Heart left ventricle (tissue), 16 donors: ENCODE measurements at places on chromosomes 5 and 9.

- DNase-seq, result no peak
- H3K4me1 ChIP-seq, result no peaks in the 10 kb centered on the region
- no peak overlapping the region for H3K27ac ChIP-seq
- H3K36me3 ChIP-seq, result no peaks in the 10 kb centered on the region
- no peaks in the 10 kb centered on the region for H3K27me3 ChIP-seq
These were observed 146.3 kb downstream of the SNCAIP start for GRCh38 chr5:122458278-122458872.

- H3K36me3 ChIP-seq, result no peaks in the 10 kb centered on the region
- no peak for DNase-seq
- no peak overlapping the region for H3K27ac ChIP-seq
- H3K4me1 ChIP-seq, result no peaks in the 10 kb centered on the region
These were observed 6.8 kb upstream of the ASB6 start for GRCh38 chr9:129648764-129649115.

DNA sequence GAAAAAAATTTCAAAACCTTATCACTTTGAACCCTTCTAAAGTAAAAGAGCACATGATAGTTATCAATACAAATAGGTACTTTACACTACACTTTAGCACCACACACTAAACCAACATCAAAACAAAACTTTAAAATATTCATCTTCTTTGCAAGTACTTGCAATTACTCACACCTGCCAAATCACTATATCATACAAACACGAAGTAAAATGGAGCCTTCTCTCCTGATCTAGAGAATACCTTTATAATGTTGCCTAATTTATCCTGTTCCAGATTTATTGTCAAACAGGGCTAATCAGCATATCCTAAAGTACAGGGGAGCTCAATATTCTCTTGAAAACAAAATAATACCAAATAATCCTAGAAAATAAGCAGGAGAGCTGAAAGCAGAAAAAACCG is 3.0 kb downstream of the RNF145 start:
- H3K27me3 ChIP-seq, result no peaks in the 10 kb centered on the region
- peaks cover 71% of the 10 kb centered on the region for H3K4me1 ChIP-seq
- H3K4me3 ChIP-seq, result peak overlapping the region; percentile 94
- H3K27ac ChIP-seq, result peak overlapping the region; percentile 96
- no peak for DNase-seq

- no peaks in the 10 kb centered on the region for H3K36me3 ChIP-seq
- peaks cover 100% of the 10 kb centered on the region for H3K27me3 ChIP-seq
- peak overlapping the region; percentile 18 for H3K4me3 ChIP-seq
- no peak for DNase-seq
- peaks cover 24% of the 10 kb centered on the region for H3K4me1 ChIP-seq
These were observed 835 bp downstream of the MCIDAS start for GRCh38 chr5:55226027-55226933.

GRCh38 chr9:89924611-89925010 is 319.8 kb downstream of the GADD45G start:
- no peak for DNase-seq
- no peaks in the 10 kb centered on the region for H3K4me1 ChIP-seq

GRCh38 chr5:37859805-37860204 is 20.0 kb upstream of the GDNF start:
- no peaks in the 10 kb centered on the region for H3K36me3 ChIP-seq
- no peaks in the 10 kb centered on the region for H3K4me1 ChIP-seq
- no peaks in the 10 kb centered on the region for H3K27me3 ChIP-seq
- H3K4me3 ChIP-seq, result no peak overlapping the region
- H3K27ac ChIP-seq, result no peak overlapping the region
- no peak for DNase-seq

DNA sequence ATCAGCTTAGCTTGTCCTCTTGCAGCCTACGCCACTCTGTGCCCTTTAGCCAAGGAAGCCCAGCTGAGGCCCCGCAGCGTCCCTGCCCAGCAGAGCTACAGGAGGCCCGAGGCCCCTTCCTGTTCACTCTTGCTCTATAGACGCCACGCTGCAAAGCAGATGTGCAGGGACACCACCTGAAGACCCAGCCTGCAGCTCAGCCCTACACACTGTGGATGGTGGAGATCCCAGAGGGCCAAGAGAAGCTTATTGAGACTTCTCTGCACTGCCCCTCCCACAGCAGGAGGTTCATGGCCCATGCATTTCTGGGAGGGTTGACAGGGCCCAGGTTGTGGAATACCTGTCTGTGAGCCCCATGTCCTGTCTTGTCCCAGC is 33.6 kb downstream of the IRF1 start:
- peaks cover 27% of the 10 kb centered on the region for H3K36me3 ChIP-seq
- H3K27ac ChIP-seq, result peak overlapping the region; percentile 22
- H3K4me3 ChIP-seq, result no peak overlapping the region
- H3K27me3 ChIP-seq, result no peaks in the 10 kb centered on the region
- peaks cover 47% of the 10 kb centered on the region for H3K4me1 ChIP-seq
- DNase-seq, result no peak

GRCh38 chr9:89798547-89799120 is 193.8 kb downstream of the GADD45G start:
- peaks cover 8% of the 10 kb centered on the region for H3K4me1 ChIP-seq
- no peak overlapping the region for H3K4me3 ChIP-seq
- no peak for DNase-seq
- no peaks in the 10 kb centered on the region for H3K27me3 ChIP-seq
- no peak overlapping the region for H3K27ac ChIP-seq

- no peaks in the 10 kb centered on the region for H3K27me3 ChIP-seq
- no peak overlapping the region for H3K4me3 ChIP-seq
- H3K36me3 ChIP-seq, result no peaks in the 10 kb centered on the region
- no peak overlapping the region for H3K27ac ChIP-seq
- no peak for DNase-seq
- no peaks in the 10 kb centered on the region for H3K4me1 ChIP-seq
These were observed 19.7 kb downstream of the MAPKAP1 start for GRCh38 chr9:125687163-125687863.

- H3K27me3 ChIP-seq, result no peaks in the 10 kb centered on the region
- H3K27ac ChIP-seq, result no peak overlapping the region
- no peak for DNase-seq
- H3K4me3 ChIP-seq, result no peak overlapping the region
- no peaks in the 10 kb centered on the region for H3K36me3 ChIP-seq
These were observed 17.6 kb upstream of the SNX2 start for GRCh38 chr5:122757285-122757684.

DNA sequence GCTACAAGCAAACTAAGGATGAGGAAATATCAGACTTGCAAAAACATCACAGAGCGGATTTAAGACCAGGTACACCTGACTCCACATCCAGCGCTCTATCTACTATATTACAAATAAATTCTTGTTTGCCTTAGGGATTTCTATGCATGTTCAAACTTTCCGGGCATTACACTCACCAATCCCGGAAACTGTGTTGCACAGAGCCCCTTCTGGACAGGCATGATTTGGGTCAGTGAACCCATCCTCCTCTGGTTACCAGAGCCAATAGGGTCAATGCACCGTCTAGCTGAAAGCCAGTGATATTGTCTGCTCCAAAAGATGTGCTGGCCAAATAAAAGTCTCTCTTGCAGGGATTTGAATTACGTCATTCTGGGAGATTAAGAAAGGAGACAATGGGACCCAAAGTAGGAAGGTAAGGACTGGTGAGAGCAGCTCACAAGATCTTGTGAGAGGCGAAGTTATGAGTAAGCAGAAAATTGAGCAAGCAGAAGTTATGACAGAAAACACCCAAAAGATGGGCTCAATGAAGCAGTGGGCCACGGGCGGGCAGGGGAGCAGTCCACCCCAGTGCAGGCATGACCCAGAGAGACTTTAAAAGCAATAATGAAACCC is 155.8 kb upstream of the RAI14 start:
- H3K4me1 ChIP-seq, result no peaks in the 10 kb centered on the region
- no peak for DNase-seq
- H3K27me3 ChIP-seq, result no peaks in the 10 kb centered on the region

GRCh38 chr9:68949271-68950000 is 64.5 kb downstream of the PRKACG start:
- H3K4me1 ChIP-seq, result no peaks in the 10 kb centered on the region
- no peak overlapping the region for H3K4me3 ChIP-seq
- DNase-seq, result no peak
- peaks cover 17% of the 10 kb centered on the region for H3K36me3 ChIP-seq
